ENCODE measurements at places on chromosomes 7 and 10.

DNA sequence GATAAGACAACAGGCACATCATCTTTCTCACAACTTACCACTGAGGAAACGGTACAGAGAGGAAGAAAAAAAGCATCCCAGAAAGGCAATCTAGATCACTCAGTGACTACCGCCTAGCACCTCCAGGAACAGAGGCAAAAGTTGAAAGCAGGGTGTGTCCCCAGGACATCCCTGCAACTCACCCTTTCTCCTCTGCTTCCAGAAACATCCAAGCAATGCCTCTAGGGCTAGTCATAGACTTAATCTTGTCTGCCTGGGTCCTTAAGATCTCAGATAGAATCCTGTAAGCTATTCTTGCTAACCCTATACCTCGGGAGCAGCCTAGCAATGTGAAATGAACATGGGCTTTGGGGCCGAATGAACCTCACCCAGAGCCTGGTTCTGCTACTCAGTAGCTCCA lies 18.8 kb upstream of the PDCD4 start:
- DNase-seq: no peak

DNA sequence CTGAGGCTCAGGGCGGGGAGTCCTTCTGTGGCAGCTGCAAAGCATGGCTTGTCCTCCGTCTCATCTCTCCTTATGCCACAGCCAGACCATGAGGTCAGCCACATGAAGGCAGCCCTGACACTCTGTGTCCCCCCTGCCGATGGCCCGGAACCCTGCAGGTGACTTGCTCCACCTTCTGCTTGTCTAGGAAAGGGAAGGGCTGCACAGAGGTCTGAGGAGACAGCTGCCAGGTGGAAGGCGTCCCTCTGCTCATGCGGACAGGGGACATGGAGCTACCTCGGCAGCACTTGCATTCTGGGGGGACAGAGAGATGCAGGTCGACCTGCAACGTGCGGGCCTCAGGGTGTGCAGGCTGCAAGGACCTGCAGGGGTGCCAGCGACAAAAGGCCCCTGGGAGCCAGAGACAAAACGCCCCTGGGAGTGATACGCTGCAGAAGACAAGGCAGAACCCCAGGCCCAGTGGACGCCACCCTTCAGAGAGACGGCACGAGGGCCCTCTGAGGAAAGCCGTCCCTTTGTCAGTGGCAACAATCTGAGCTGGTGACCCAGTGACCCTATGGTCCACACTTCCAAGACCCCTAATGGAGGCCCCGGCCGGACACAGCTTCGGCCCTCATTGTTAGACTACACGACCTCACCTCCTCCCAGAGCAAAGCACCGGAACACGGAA lies 205.2 kb upstream of the PPP2R2D start:
- DNase-seq: no peak

DNA sequence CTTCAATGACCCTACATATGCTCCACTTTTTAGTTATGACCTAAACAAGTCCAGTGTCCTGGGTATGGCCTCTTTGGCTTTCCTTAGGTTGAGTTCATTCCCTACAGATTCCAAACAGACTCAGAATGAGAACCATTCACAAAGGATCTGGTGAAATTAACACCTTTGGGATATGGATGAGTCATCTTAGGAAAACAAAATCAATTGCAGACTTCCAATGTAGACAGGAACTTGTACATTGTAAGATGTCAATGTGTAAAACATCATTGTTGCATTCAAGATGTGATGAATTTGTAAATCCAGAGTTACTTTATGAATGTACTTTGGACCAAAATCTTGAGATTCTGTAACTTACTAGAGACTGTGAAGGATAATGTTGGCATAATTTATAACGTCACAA lies 43.4 kb upstream of the HECTD2 start:
- no peak for DNase-seq

DNA sequence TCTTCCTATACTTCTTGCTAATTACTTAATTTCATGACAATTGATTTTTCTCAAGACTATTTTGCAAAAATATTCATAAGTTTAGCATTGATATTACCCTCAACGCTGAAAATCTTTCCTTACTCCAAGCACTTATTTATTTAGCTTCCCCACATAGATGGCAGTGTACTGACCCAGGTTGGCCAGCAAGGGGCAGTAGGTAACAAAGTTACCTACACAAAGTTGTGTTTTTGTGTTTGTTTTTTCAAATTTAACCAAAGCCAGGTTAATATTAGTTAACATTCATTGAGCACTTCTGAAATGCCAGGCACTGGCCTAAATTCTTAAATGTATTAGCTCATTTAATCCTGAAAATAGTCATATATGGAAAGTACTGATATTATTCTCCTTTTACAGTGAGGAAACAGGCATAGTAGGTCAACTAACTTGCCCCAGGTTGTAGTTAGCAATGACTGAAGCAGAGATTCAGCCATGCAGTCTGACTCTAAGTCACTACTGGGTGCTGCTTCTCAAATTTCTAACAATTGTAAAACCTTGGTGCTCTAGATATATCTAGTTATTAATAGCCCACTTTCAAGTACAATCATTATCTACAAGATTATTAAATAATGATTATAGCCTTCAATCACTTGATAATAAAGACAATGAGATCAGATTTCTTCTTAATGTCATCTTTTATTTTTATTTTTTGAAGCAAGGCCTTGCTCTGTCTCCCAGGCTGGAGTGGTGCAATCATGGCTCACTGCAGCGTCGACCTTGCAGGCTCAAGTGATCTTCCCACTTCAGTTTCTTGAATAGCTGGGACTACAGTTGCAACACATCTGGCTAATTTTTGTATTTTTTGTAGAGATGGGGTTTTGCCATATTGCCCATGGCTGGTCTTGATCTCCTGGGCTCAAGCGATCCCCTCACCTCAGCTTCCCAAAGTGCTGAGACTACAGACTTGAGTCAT lies 5.8 kb upstream of the GGCT start:
- peak; percentile 65 for DNase-seq

DNA sequence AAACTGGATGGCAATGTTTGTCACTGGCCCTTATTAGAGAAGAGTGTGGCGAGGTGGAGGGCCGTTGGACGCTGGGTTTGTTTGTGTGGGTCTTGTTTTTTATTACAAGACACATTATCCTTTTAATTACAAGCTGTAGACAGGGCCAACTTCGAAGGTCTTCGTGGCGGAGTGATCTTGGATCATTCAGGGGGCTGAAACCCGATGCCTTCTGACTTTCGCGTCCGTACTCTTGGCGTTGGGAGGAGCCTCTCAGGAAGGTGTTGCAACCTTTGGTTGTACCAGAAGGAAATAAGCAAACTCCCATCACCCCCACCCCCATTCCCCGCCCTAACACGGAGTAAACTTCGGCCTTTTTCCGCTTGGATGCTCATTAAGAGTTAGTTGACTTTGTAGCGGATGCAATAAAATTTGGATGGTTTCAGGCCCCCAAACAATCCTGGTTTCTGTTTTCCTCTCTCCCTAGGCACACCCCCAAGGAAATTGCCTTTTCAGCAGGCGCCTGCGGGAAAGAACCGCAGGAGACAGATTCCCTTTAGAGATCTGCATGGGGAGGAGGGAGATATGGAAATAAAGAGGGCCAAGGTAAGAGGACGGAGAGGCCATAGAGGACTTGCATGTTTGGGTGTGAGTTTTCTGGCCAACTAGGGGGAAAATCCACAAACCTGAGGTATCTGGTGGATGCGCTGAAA lies 294.5 kb upstream of the NFE2L3 start:
- DNase-seq: peak; percentile 75

- peak; percentile 9 for DNase-seq
Measured at GRCh38 chr10:124222318-124222987, 129.1 kb upstream of the CHST15 start.

- peak; percentile 95 for DNase-seq
Measured at GRCh38 chr10:34666008-34666704, 148.9 kb downstream of the PARD3 start.

DNA sequence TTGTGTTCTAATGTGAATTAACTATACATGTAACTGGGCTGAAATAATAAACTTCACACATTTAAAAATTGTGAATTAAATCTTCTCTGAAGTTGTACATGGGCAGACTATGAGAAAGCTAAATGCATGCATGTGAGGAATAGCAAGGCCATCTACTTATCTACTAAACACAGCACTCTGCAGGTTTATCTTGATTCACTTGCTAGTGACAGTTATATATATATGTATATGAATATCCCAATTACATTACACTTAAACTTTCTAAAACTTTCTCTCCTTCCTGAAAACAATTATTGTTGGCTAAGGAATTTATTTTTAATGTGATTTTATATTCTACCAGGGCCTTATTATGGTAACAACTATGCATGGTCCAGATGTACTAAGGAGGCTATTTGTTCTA lies 5.1 kb upstream of the SP4 start:
- no peak for DNase-seq

DNA sequence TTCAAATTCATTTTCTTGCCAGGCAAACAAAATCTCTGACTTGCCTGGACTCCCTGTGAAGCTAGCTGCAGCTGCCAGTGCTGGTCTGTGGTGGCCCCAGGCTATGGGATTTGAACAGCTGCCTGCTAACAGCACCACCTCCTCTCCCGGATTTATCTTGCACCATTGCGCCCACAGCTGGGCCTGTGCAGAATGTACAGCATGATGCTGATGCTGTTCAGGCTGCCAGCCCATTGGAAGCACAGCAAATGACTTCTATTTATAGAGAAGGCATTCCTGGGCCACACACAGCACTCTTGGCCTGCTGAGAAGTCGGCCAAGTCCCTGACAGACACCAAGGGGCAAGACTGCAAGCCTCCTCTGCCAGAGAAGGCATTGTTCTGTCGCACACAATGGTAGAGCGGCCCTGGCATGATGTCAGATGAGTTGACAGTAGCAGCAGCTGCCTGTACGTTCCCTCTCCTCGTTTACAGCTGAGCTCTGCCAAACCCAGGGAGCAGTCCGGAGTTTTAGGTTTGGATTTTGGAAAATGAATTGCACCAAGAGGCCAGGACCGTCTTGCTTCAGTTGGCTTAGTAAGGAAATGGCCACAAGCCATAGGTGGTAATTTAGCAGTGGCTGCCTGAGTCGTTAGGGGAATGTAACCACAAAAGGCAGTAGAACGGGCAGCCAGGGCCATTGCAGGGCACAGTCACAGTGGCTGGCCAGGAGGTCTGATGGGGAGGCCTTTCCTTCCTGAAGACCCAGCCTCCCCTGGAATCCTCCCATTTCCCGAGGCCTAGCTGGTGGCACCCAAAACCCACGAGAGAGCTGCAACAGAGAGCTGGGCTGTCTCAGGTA lies 38.5 kb downstream of the MTURN start:
- DNase-seq: peak; percentile 98

DNA sequence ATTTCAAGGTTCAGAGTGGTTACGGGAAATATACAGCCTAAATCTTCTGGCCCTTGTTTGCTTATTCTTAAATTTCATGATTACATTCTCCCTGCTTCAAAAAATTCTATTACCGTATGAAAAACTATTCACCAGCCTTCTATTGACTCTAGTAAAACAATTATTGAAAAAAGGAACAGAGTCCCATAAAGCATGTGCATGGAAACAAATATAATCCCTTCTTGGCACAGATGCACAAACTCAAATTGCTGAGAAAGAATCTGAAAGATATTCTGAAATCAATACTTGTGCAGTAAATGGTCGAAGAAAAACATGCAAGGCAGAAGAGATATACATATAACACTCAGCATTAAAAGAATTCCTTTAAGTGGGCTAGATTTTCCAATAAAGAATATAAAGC lies 83.6 kb downstream of the LRRN3 start:
- no peak for DNase-seq

DNA sequence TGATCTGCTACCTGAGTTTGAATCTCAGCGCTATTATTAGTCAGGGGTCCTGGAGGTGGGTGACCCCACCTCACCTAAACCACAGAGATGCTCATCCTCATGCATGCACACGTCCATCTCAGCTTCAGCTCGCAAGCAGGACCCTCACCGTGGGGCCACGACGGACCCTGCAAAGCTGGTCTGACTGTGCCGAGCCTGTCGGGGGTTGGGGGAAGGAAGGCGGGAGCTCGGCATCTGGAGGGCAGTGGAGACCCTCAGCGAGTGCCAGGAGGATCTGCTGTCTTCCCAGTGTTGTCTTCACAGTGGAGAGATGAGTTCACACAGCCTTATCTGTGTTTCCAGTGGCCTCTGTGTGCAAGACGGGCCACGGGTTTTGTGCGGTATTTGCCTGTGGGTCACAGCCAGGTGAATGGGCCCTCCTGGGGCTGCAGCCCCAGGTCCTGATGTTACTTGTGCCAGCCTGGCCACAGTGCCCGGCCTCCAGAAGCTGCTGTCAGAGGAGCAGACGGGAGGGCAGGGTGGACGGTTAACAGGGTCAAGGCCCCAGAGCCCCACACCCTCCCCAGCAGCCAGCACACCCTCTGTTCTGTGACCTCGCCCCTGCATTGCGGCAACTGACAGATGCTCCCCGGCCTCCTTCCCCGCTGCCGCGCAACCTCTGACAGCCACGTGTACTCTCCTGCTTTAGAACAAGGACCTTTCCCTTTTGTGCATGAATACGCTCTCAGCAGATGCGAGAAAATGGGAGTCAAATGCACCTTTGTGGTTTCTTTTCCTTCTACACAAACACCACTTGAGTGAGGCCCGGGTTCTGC lies 528.8 kb downstream of the DNAJB6 start:
- no peak for DNase-seq

DNA sequence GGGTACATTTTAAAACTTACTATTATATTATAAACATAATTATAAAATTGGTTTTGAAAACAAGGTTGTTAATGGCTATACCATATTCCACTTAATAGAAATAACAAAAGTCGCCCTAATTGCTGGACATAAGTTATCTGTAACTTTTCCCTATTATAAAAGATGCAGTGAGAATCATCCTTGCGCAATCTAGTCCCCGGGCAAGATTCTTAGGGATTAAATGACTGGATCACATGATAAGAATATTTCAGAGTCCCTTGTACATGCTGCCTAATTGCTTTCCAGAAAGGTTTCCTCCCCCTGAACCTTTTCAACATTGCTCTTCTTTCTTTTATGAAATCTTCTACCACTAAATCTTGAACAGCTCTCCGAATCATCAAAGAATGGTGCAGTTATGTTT lies 479.8 kb upstream of the MKI67 start:
- no peak for DNase-seq

DNA sequence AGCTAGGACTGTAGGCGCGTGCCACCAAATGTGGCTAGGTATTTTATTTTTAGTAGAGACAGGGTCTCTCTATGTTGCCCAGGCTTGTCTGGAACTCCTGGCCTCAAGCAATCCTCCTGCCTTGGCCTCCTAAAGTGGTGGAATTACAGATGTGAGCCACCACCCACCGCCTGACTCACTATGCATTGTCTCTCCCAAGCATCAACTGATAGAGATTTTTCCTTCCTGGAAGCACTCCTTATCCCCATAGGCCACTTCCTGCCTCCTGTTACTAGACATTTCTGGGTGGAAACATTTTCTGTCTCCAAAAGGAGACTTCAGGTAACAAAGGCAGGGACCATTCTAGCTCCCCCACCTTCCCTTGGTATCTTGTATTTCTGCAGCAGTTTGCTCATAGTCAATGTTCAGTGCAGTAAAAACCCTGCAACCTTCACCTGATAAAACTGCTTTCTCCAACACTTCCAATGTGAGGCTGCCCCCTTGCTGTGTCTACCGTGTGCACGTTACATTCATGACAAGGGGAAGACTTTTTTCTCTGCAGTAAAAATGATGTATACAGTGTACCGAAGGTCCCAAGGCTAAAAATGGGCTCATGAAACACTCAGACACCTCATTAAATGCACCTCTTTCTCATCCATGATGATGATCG lies 84.9 kb downstream of the NHLRC2 start:
- DNase-seq: no peak
